Activated CD4-positive, alpha-beta T cell treated with anti-CD3 and anti-CD28 coated beads for 36 hours (primary cell): ENCODE measurements at places on chromosomes 7 and 10. TPM values are rescaled to one million over a fixed set of nuclear protein-coding genes. Genes with fewer than 3 reads are reported as not detected.

Gene CYP3A5
- total RNA-seq: not detected

Gene STK31
- total RNA-seq: 0.18 TPM

Gene CPN1
- not detected for total RNA-seq

- DNase-seq: no peak
Observed at GRCh38 chr10:4768416-4768815, 57.6 kb upstream of the AKR1E2 start.

DNA sequence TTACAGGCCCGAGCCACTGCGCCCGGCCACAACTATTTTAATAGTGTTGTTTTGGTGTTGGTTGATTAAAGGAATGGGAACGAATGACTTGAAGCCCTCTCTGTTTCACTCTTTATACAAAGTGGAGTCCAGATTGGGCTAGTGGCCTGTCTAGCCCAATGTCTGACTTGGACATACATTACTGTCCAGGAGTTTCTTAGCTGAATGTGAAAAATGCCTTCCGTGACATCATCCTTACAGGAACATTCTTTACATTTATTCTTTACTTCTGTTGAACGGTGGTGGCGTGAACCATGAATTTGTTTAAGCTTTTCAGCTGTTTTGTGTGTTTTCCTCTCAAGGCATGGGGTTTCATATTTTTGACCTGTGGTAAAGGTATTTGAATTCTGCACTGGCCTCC, 67.9 kb downstream of the DAGLB start:
- DNase-seq: no peak
